ENCODE measurements at places on chromosomes 1 and 21.

GRCh38 chr1:3501856-3502640 lies 47.6 kb downstream of the ARHGEF16 start:
- DNase-seq, result peak; percentile 51

DNA sequence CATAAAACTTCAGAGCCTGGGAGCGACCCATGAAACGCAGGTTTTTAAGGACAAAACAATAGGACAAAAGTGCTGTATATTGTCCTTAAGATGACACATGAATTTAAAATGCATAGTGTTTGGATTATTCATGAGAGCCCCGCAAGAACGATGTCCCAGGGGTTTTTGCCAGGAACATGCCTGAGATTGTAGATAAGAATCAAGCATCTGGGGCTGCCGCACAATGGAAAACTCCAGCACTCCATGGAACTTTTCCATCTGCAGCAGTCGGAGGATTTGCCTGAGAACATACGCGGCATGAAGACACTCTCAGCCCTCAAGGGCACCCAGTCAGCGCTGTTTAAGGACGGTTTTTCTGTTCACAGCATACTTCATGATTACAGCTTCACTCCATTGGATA lies 5.3 kb upstream of the ERG start:
- no peak for DNase-seq

DNA sequence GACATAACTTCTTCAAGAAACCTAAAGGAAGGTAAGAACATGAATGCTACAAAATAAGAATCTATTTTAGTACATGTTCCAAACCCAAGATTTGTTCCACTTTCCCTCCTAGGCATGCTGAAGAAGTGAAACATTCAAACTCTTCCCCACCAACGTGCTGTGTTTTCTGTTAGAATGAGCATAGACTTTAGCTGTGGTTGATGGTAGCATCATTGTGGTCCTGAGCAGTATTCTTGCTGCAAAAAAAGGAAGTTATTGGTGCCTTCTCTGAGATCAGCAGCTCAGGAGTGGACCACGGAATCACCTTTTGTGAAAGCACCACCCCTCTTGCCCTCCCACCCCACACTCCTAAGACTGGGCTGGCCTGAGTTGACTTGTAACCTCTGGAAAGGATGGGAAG lies 100.4 kb upstream of the POGK start:
- DNase-seq, result no peak

GRCh38 chr21:37435711-37436110 lies 69.1 kb downstream of the DYRK1A start:
- DNase-seq, result no peak
